Head of caudate nucleus (tissue), 42 donors: ENCODE measurements at places on chromosomes 3 and 15.

DNA sequence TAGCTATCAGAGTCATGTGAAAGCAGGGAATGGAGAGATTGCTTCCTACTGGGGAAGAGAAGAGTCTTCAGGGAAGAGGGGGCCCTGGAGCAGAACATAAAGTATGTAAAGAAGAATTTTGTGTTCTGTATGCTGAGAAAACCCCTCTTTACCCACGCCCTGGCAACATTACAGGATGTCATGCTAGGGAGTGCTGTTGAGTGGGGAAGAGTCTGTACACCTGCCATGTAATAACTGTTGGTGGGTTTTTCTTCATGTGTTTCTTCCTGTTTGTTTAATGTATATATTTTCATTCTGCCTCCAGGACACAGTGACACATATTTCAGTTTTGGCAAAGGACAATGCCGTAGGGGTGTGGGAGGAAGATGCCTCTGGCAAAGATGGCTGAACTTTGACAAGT, 122.8 kb upstream of the LPP start:
- no peak for DNase-seq

DNA sequence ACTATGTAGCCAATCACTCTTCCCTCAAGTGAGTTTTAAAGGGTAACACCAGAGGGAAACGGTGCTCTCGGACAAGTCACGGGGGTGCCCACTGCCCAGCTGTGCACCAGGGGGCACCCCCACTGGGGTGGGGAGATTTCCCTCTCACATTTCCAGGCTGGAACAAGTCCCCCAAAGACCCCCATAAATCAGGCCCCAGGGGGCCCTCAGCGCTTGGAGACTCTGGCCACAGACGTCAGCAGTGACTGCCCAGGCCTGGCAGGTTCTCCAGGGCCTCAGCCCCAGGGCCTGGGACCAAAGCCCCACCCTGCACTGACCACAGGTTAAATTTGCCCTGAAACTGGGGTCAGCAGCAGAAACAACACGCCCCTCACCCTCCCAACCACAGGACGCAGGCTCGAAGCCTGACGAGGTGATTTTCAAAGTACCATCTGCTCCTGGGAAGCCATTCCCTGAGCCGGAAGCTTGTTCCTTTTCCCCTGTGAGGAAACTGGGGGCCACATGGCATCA, 17.0 kb downstream of the XXYLT1 start:
- DNase-seq = no peak

DNA sequence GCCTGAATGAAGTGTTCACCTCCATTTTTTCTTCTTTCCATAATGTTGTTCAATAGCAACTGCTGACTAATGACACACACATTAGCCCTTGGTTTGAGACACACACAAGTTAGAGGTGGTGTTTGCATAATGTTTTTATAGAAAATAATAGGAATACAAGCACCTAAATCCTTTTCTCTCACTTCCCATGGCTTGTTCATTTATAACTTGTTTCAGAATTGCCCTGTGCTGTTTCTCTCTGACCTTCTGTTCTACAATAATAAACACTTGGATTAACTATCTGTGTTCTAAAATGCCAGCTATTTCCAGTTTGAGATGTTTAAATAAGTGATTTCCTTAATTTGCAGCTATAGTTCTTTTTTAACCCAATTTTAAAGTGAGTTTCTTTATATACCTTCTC, 525.1 kb upstream of the ROBO2 start:
- no peak for DNase-seq

DNA sequence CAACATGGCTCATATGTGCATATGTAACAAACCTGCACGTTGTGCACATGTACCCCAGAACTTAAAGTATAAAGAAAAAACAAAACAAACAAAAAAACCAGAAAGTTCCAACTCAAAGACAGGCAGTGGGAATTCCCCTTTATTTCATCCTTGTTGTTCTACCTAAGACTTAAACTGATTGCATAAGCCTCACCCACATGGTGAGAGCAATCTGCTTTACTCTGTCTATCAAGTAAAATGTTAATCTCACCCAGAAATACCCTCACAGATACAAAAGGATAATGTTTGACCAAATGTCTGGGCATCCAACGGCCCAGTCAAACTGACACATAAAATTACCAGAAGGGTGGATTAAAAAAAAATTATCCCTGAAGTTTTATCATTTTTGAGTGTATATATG, 190.9 kb upstream of the PLSCR5 start:
- DNase-seq = no peak

GRCh38 chr3:37491776-37492175, 317.4 kb upstream of the LRRFIP2 start:
- no peak for DNase-seq

DNA sequence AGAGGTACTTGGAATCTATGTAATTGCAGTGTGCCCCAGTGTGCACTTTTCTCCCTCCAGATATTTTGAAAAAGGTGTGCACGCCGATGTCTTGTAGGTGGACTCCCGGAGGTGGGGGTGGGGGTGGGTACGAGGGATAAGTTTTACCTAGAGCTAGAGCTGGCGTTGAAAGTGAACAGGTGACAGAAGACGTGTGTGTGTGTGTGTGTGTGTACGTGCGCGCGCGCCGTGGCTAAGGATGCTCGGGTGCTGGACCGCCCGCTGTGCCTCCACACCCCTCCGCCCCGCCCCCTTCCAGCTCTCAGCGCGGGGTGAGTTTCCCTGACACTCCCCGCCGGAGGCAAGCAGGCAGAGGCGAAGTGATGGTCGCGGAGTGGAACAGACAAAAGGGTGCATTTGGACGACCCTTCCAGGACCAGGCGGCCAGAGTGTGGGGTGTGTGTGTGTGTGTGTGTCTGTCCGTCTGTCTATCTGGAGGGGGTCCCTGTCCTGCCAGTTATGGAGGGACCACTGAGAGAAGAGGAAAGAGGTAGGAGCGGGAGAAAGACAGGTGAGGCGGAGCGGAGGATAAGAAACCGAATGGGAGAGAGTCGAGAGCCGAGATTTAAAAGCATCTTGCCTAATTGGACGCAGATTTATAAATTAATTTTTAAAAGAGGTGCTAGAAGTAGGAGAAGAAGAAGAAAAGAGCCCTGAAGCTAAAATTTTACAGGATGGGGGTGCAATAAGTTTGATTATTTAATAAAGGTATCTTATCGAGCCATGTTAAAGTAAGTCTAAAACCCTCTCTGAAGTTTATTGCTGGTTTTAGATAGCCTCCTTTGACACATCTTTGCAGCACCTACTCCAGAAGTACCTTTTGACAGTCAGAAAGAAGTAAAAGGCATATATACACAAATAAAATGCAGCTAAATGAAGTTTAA, 335.8 kb upstream of the THRB start:
- peak; percentile 52 for DNase-seq

GRCh38 chr15:39204031-39204430, 376.8 kb upstream of the THBS1 start:
- DNase-seq = no peak

DNA sequence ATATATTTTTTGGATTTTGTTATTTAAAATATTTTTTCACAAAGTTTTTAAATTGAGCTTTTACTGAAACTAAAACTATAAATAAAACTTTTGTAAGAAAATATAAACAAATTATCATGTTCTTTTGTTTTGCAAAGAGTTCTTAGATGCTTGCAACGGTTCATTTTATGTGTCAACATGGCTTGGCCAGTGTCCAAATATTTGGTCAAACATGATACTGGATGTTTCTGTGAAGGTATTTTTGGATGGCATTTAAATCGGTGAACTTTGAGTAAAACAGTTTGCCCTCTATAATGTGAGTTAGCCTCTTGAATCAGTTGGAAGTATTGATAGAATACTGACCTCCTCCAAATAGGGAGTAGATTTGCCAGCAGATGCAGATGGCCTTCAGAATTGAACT, 612.6 kb upstream of the NECTIN3 start:
- no peak for DNase-seq

DNA sequence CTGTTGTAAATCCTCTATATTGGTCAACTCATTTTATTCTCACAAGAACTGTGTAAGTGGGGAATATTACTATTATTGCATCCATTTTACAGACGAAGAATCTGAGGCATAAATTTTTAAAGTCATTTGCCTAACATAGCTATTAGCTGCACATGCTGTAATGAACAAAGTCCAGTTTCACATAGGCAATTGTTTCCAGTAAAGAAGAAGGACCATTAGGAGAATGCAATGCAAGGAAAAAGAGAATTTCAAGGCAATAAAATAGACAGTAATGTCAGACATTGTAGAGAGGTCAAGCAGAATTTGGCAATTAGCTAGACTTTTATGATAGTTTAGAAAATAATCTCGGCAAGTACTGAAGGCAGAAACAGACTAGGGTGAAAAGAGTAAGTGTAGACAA, 578.7 kb upstream of the NECTIN3 start:
- no peak for DNase-seq

GRCh38 chr3:153219146-153219545, 57.1 kb downstream of the RAP2B start:
- no peak for DNase-seq

- DNase-seq = no peak
These were observed 478.0 kb upstream of the ATP11B start for GRCh38 chr3:182315313-182315712.

- DNase-seq = no peak
These were observed 46.5 kb downstream of the ADPGK start for GRCh38 chr15:72737061-72737460.

- DNase-seq = no peak
These were observed 48.9 kb downstream of the CACNA2D2 start for GRCh38 chr3:50454481-50455070.

- no peak for DNase-seq
These were observed 473.3 kb downstream of the CADM2 start for GRCh38 chr3:85432081-85432480.

- no peak for DNase-seq
These were observed 11.8 kb upstream of the LIPC start for GRCh38 chr15:58419803-58420524.

GRCh38 chr15:66997212-66997611, 68.2 kb upstream of the SMAD3 start:
- DNase-seq = no peak

GRCh38 chr3:68062926-68063325, 408.5 kb upstream of the SUCLG2 start:
- DNase-seq = no peak

- no peak for DNase-seq
These were observed 2.0 kb downstream of the GP5 start for GRCh38 chr3:194396859-194397756.

- DNase-seq = no peak
These were observed 10.4 kb upstream of the MME start for GRCh38 chr3:155069729-155070128.

DNA sequence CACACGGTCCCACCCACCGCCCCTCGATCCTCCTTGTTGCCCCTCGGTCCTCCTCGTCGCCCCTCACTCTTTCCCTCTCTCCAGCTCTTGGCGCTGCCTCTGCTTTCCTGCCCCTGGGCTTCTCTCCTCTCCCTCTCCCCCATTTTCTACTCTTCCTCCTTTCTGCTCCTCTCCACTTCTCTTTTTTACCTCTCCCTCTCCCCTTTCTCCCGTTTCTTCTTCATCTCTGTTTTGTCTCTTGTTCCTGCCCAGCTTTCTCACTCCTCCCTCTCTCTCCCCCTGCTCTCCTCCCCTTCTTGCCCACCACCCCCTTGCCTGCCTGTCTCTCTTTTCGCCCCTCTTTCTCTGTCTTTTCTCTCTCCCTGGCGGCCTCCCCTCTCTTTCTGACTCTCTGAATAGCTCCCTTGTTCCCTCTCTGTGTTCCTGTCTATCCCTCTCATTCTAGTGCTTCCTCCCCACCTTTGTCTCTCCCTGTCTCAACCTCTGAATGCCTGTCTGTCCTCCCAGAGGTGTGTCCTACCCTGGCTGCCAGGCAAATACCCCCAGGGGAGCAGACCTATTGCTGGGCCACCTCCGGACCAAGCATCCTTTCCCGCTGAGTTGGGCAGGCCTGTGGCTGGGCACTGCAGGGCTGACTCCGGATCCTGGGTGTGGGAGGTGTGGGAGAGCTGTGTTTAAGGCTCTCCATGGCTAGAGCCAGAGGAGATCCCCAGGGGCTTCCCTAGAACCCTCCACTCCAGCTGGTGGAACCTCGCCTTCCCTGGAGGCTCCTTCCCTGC, 41.0 kb downstream of the EPHB3 start:
- DNase-seq = no peak

- DNase-seq = no peak
These were observed 21.7 kb downstream of the RPLP1 start for GRCh38 chr15:69474291-69474690.

DNA sequence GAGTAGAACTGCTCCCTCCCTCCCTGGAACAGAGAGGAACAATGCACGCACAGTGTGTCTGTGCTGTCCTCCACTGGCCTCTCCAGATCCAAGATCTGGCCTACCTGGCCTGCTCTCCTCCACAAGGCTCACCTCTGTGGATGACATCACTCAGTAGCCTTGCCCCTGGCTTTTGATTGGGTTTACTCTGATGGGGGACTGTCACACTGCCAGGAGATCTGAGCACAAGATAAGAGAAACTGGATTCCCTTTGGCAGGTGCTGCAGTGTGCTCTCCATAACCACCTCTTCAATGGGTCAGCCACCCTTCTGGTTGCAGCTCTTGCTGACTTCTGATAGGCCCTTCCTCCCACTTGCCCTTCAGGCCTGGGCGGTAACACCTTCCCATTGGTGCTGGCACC, 22.6 kb upstream of the ANO10 start:
- DNase-seq = no peak

GRCh38 chr15:72358650-72359171, 17.1 kb downstream of the HEXA start:
- DNase-seq = no peak

DNA sequence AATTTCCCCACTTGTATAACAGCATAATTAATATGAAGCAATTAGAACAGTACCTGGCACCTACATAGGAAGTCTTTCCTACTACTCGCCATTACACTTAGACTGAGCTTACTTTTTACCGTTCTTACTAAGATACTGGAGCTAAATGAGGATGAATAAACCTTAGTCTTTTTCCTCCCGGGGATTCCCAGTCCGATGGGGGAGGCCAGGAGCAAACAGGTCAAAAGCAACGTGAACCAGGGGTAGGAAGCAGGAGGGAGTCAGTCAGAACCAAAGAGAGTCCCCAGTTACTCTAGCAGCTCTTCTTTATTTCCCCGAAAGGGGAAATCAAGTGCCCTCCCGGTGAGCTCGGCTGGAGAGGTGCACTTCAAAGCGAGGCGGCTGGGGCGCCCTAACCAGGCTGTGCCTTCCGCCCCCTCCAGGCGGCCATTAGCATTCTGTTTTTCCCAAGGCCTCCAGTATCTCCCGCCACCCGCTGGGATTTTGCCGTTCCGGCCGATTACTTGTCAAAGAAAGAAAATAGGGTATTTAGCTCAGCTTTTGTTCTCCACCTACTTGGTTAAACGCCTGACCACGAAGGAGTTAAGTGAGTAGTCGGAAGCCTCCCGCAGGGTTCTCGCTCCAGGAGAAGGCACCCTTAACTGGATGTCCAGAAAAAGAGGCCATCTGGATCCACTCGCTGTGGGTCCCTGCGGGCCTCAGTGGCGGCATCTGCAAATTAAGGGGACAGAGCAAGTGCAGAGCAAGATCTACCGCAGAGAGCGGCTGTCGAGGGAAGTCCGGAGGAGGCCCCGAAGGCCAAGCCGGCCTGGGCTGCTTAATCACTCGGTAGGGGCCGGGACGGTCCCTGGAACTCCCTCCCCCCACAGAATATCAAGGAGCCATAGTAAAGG, 6.3 kb upstream of the EOMES start:
- DNase-seq = no peak

GRCh38 chr15:42100021-42100800, 5.8 kb upstream of the PLA2G4D start:
- no peak for DNase-seq
